ENCODE measurements at places on chromosomes 7 and 10.

DNA sequence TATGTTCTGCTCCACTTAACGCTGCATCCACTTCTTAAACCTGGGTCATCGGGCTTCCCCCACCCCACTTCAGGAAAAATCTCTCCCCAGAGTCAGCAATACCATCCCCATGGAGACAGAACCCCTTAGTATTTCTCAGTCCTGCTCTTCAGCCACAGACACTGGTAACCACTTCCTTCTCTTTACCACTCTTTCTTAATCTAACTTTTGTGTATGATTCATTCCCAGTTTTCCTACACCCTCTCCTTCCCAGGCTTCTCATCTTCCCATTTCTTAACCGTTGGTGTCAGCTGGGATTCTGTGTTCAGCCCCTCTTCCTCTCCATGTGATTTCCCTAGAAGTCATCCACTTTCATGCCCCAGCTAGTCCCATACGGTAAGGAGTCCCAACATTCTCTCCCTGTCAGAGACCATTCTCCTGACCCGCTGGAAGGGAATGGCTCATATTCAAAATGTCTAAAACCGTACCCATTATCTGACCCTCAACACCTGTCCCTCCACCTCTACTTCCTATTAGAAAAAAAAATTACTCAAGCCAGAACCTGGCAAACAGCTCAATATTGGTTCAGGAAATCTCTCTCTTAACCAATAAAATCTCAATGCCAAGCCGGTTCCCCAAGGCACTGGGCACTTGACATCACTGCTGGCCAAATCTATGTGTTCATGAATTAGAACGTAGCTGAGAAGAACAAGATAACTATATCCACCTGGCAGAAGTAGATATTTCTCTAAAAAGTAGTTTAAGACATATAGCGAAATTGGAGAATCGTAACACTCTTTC, 89.4 kb downstream of the DGKI start:
- DNase-seq, result no peak

DNA sequence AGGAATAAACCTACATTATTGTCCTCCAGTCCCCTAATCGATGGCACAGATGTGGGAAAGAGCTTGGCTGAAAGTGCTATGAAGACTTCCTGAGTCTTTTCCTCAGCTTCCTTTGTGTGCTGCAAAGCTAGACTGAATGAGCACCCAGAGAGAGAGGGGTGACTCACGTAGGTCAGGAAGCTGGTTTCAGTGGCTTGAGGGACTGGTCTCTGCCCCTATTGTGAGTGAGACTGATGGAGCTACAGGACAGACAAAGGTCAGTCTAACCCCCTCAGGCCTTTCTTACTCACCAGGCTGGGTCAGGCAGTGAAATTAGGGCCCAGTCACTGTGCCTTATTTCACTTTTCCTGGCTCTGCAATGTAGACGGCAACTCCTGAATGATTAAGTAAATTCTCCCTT, 171.1 kb upstream of the GRB10 start:
- DNase-seq, result no peak

DNA sequence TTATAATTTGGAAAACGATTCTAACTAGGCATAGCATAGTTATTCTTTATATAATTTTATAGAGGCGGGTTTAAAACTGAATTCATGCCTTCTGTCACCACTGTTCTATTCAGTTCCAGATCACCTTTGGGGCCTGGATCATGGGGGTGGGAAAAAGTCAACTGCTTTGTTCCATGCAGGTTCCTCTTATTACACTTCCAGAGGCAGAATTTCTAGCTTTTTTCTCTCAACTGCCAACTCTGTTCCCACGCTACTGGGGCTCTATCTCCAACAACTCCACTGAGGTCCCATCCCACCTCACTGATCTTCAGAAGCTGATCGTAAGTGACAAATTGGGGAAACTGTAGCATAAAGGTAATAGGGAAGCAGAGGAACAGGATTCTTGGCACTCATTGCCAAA, 283.6 kb upstream of the IMMP2L start:
- no peak for DNase-seq

- no peak for DNase-seq
These were observed 230.9 kb downstream of the CAMK1D start for GRCh38 chr10:12579954-12580858.

- peak; percentile 74 for DNase-seq
These were observed 28.4 kb upstream of the SEMA3E start for GRCh38 chr7:83677180-83677866.

GRCh38 chr10:129932182-129932581, 31.9 kb downstream of the EBF3 start:
- DNase-seq, result no peak

- DNase-seq, result no peak
These were observed 165.7 kb downstream of the PTPN20 start for GRCh38 chr10:47076949-47077361.

DNA sequence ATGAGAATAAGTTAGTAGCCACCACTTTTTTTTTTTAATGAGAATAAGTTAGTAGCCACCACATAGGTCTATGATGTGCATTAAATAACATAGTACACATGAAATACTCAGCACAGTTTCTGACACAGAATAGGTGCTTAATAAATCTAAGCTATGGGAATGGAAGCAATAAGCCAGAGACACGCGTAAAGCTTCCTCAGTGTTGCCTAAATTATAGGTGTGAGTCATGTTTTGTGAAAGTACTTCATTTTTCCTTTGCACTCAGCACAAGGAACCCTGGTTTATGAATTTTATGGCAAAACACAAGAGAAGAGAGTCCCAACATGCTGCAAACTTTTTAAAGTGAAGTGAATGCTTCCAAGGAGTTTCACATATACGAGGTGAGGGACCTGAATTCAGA, 267.4 kb downstream of the RNLS start:
- no peak for DNase-seq

GRCh38 chr7:84236398-84236797, 41.8 kb upstream of the SEMA3A start:
- DNase-seq, result no peak
